ENCODE measurements at places on chromosomes 6 and 20.

DNA sequence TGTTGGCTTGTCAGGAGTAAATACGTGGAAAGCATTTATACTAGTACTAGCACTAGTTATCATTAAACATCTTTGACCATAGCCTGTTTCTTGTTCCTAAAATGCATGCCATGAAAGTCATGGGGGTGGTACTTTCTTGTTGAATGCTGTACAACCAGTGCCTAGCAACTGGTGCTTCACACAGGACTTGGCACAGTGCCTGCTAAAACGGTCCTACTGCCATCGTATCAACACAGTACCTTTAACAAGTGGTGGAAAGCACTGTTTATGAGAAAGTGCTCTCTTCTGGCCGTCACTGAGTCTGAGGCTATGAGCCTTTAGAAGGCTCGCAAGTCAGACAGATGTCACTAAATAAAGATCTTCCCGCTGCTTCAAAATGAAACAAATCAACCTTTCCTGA lies 21.6 kb downstream of the ZNFX1 start:
- no peak for DNase-seq

DNA sequence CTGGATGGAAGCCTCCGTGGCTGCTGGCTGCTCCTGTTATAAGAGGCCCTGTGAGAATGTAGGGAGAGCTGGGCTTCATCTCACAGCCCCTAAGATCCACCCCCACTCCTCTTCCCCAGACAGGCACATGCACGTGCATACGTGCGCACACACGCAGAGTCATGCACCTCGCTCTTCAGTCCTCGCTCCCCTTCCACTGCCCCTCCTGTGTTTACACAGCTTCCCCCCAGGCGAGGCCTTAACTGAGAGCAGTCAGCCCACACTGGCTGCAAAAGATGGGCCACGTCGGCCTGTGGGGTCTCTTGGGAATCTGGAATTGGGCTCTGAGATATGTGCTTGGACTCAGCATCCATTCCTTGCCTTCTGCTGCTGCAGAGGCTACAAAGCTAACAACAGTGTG lies 35.2 kb upstream of the MLN start:
- DNase-seq, result no peak

GRCh38 chr6:3707024-3707423 lies 44.5 kb downstream of the PXDC1 start:
- no peak for DNase-seq

DNA sequence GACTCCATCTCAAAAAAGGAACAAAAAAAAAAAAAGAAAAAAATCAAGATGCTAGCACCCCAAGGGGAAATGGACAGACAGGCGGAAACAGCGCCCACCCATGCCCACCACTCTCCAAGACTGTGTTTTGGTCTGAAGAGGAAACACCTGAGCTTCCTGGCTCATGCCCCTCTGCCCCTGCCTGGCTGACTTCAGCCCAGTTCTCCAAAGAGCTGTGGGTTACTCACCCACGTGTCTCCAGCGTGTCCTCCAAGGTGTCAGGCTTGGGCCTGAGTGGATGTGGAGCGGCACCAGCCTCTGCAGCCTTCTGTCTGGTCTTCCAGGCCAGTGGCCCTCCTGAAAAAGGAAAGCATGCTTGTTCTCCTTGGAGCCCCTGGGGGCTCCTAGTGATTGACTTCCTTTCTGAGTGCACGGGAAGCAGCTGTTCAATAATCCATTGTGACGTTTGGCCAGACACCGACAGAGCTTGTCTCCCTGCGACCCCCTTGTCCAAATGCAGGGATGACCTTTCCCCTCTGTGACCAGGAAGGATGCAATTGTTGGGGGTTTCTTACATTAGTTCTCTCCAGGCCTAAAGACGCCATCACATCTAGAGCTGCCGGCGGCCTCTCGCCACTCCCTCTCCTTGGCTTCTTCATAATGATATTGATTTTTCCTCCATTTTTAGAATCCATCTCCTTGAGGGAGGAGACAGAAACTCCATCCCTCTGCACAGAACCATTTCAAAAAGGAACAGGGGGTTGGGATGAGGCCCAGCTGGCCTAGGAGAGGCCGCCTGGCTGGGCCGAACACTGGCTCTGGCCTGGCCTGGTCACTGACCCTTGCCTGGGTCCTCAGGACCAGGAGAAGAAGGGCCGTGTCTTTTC lies 58.4 kb downstream of the ADNP start:
- DNase-seq, result no peak

DNA sequence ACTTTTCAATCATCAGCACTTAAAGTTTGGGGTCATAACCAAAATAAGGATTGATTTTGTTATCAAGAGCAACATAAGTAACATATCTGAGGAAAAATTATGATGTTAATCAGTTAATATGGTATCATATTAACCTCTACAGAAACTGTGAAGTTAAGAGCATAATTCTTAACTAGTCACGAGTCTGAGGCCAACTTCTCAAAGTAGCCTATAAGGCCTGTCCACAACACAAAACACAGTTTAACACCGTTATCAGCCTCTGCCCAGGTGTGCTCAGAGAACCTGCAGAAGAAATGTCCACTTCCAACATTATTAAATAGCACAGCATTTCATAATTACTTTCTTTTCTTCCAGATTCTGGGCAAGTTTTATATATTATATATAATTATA lies 1.1 kb downstream of the STX7 start:
- DNase-seq, result no peak

GRCh38 chr6:41577356-41578216 lies 31.4 kb downstream of the FOXP4 start:
- no peak for DNase-seq

GRCh38 chr20:57449398-57450354 lies 58.5 kb downstream of the RBM38 start:
- no peak for DNase-seq

DNA sequence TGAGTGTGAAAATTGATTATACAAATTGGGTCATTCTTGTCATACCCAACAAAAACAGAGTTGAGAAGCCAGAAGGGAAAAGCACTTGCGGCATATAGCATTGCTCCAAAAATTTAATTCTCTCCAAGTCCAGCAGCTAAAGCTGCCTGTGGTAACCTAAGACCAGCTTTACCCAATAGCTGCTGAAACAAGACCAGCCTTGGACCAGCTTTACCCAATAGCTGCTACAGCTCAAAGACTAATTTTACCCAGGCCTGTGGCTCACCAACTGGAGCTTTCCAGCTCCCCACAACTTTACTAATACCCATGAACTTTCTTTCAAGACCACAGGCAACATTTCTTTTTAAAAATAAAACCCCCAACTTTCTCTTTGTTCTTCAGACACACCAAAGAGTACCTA lies 32.8 kb upstream of the ZNF133 start:
- no peak for DNase-seq

DNA sequence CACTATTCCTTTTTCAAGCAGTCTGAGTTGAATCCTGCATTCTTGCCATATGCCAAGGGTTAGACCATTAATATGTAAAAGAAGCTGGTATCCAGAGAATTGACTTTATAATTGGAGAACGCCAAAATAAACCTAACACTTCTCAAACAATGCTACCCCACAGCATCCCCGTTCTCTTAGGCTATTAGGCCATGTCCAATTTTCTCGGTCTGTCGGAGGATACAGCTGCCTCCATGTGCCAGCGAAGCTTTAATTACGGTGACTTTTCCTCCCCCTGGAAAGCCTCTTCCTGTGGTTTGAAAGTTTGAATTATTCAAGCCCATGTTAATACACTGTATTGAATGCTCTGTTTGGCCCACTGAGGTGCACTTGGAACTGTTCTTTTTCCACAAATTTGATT lies 60.5 kb downstream of the HS3ST5 start:
- DNase-seq, result no peak

DNA sequence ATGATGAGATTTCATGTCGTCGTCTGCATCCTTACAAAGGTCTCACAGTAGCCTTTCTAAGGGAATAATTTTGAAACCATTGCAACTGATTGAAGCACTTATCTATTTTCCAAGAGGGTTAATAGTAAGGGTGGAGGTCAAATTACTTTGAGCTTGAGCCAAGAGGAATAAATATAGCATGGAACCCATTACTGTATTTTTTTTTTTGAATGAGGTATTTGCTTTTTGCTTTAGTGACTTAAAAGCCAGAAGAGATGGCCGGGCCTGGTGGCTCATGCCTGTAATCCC lies 78.3 kb downstream of the SCAND1 start:
- DNase-seq, result no peak

DNA sequence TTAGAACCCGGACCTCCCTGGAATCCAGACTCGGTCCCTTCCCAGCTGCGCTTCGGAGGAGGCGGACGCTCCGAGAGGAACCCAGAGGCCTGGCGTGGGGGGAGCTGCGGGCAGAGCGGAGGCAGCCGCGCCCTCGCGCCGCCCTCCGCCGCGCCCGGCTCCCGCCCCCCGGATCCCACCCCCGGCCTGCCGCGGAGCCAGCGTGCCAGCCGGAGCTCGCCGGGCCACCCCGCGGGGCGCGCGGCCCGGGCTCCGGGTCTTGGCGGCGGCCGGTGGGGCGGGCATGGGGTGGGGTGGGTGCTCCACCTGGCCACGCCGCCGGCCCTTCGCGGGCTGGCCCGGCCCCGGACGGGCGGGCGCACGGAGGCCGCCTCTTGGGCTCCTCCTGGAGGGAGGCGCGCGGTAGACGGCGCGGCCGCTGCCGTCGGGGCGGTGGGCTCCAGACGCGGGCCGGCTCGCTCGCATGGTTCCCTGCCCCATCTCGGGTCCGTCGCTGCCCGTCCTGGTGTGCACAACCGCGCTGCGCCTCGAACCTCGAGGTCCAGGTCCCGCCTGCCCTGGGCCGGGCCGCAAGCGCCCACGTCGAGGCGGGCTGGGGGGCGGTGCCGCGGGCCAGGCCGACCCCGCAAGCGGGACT lies 592 bp upstream of the CDYL start:
- peak; percentile 62 for DNase-seq

DNA sequence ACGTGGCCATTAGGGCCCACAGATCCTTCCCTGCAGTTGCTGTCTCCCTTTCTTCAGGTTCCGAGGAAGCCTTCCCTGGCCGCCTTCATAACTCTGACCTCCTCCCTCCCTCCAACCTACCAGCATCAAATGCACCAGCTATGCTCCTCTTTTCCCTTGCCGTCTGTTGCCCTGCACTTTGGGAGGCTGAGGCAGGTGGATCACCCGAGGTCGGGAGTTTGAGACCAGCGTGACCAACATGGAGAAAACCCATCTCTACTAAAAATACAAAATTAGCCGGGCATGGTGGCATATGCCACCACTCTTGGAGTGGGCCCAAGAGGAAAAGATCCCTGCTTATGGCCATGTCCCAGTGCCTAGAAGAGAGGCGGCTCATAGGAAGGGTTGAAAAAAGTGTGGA lies 31.8 kb downstream of the RNASET2 start:
- DNase-seq, result no peak

DNA sequence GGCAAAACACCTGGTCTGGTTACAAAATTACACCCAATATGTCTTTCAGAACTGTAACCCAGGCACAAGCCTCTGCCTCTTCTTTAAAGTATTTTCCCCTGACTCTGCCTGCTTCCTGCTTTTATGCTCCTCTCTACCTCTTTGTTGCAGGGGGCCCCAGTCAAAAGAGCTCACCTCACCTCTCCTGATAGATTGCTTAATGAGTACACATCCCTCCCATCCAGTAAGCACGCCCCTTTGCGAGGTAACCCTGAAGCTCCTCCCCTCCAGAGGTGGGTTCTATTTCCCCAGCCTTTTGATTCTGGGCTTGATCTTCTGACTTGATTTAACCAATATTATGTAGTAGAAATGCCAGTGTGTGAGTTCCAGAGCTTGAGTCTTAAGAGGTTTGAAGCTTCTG lies 56.6 kb upstream of the EYA2 start:
- DNase-seq, result no peak

All from activated T-helper 9 cell treated with anti-CD3 and anti-CD28 coated beads, Interleukin-2, amount 50 U/mL, for 16 hours (primary cell).